Subcutaneous preadipocyte (primary cell): ENCODE measurements at places on chromosomes 1 and 21. TPM values are rescaled to one million over a fixed set of nuclear protein-coding genes. Genes with fewer than 3 reads are reported as not detected.

FCAMR gene
- total RNA-seq = not detected in 2 replicates

PCNX2 gene
- total RNA-seq = 42.6 and 70.0 TPM in 2 replicates

ACOT11 gene
- 2.9 and 3.7 TPM in 2 replicates for total RNA-seq

PKLR gene
- under 0.01 TPM in 1 of 2 replicates, not detected in the other for total RNA-seq

RGS7 gene
- total RNA-seq = 1.5 and 2.0 TPM in 2 replicates

PERM1 gene
- total RNA-seq = not detected in 2 replicates

KRTAP22-1 gene
- not detected in 2 replicates for total RNA-seq

RPE65 gene
- not detected in 2 replicates for total RNA-seq

UTS2 gene
- under 0.01 TPM in 1 of 2 replicates, not detected in the other for total RNA-seq

VWA5B1 gene
- total RNA-seq = not detected in 2 replicates

FAM72B gene
- total RNA-seq = 1.8 and 5.3 TPM in 2 replicates

LCE1C gene
- total RNA-seq = not detected in 2 replicates

NUP210L gene
- total RNA-seq = under 0.01 TPM in 2 replicates

CCDC190 gene
- total RNA-seq = not detected in 2 replicates

RFX5 gene
- total RNA-seq = 30.1 and 32.5 TPM in 2 replicates

FCMR gene
- not detected in 2 replicates for total RNA-seq
